ENCODE measurements at places on chromosomes 1 and 21. TPM values are rescaled to one million over a fixed set of nuclear protein-coding genes. Genes with fewer than 3 reads are reported as not detected.

The PDE9A gene
- total RNA-seq = 20.7 TPM

GRCh38 chr1:168636642-168637111 lies 60.3 kb downstream of the XCL1 start:
- no peak for DNase-seq

The TOR3A gene
- total RNA-seq = 15.2 TPM

- no peak for DNase-seq
Measured at GRCh38 chr1:9782116-9782751, 41.5 kb downstream of the CLSTN1 start.

- no peak for DNase-seq
Measured at GRCh38 chr1:240967070-240967724, 355.2 kb upstream of the GREM2 start.
